Omental fat pad (tissue), 4 donors: ENCODE measurements at places on chromosomes 3 and 15. TPM values are rescaled to one million over a fixed set of nuclear protein-coding genes. Genes with fewer than 3 reads are reported as not detected.

GRCh38 chr3:186790261-186790981 is 7.0 kb downstream of the EIF4A2 start:
- no peak for DNase-seq

DNA sequence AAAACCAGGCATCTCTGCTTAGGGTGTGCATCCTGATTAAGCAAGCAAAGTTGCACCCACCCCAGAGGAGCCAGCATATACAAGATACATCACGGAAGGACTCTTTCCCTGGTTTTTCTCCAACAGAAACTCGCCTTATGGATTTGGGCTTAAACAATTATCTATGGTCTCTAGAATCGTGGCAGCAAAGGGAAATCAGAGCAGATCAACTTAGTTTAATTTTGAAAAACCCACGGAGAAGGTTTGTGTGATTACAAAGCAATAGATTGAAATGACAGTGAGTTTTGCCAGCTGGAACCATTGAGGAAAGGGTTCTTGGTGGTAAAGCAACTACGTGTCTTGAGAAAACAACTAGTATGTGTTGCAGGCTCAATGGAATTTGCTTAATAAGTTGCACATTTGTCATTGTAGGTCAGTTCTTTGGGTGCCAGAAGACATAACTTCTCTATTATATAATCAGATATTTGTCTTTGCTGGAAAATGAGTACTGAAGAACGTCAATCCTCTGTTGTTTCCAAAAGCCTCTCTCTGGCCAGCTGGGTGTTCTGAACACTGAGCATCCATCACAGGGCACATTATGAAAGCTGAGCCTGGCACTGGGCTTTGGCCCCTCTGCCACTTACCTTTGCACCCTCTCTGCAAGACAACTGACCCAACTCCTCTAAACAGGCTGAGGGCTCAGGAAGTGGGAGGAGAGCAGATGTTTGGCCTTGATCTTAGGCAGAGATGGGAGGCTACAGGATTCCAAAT is 75.7 kb upstream of the FBN1 start:
- no peak for DNase-seq

DNA sequence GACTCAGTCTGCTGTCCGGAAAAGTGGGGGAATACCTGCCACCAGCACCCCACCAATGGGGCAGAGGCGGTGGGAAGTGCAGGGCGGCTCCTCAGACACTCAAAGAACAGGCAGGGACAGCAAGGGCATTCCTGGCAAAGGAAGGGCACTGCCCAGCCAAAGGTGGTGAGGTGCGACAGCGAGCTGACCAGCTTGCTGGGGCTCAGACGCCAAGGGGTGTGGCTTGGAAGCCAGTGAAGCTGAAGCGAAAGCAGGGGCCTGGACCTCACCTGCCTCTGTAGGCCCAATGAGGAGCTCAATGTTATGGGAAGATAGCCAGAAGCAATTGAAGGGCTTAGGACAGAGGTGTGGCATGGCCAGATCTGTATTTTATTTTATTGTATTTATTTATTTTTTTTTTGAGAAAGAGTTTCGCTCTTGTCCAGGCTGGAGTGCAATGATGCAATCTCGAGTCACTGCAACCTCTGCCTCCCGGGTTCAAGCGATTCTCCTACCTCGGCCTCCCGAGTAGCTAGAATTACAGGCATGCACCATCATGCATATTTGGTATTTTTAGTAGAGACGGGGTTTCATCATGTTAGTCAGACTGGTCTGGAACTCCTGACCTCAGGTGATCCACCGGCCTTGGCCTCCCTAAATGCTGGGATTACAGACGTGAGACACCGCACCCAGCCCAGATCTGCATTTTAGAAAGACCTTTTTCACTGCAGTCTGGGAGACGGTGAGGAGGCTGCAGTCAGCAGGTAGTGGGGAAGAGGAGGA is 4.4 kb upstream of the LMAN1L start:
- no peak for DNase-seq

GRCh38 chr15:79522656-79523055 is 90.5 kb downstream of the MINAR1 start:
- no peak for DNase-seq

DNA sequence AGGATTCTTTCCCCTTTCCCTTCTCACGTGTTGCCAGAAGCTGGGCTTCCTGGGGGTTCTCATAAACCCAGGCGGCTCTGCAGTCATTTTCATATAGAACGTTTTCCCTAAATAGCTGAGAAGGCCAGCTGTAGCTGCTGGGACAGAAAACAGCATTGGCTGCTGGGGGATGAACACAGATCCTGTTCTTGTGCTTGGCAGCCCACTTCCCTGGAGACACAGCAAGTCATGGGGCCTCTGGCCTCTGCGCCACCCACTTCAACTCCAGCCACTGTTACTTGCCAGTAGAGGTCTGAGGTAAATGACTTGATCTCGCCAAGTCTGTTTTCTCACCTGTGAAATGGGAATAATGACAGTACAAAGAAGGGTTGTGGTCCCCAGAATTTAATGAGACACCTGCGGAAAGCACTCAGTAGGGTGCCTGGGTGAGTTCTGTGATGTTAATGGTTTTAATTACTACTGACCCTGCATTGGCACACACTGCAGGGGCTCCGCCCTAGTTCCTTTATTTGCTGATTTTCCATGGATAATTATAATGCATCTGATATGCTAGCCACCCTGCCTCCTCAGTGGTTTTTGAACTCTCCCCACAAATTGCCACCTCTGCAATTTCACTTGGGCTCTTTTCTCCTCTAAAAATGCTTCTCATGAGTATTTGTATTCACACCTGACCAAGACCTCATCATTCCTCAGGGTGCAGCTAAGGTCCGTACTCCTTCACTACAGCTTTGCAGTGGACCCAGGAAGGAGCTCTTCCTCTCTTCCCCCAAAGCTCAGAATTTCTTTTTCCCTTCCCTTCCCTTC is 274.7 kb downstream of the RPLP1 start:
- DNase-seq: no peak

DNA sequence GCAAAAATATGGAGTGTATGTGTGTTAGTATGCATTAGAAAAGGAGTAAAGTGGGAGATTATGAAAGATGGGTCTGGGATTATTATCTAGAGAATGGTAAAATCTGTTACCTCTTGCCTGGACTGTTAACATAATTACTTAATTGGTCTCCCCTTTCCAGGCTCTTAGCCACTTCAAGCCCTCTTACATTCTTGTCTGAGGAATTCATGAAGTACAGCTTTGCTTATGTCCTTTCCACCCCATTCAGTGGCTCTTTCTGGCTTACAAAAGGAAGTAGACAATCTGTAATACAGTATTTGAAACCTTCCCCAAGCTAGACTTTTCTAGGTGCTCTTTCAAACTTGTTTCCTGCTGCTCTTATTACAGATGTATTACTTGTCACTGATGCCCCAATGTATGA is 129.8 kb downstream of the MBNL1 start:
- DNase-seq: no peak

- DNase-seq: no peak
Observed at GRCh38 chr3:61354604-61355003, 103.4 kb upstream of the FHIT start.

GRCh38 chr15:66496951-66497501 is 536 bp downstream of the SNAPC5 start:
- no peak for DNase-seq

DNA sequence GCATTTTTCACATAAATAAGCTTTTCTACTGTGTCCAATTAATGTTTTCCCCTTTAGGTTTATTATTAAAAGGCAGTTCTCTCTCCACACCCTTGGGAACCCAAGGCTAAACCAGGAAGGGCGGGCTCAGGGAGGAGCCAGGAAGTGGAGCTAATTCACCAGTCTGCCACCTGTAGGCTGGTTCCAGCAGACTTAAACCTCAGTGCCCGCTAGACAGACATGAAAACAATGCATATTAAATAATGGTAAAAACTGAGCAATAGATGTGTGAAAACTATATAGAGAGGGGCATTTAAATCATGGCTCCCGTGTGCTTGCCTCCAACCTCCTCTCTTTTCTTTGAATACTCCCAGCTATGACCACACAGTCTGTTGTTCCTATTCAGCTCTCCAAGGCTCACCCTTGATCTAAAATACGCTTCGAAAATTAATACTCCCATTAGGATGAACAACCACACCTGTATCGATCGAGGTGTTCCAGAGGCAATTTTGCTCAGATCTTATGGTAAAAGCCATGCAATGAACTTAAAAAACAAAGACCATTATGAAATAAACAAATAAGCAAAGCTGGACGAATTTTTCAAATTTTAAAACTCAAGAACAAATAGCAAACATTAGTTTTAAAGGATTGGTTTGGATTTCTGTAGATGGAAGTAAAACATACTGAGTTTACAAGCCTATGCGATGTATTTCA is 253.3 kb downstream of the TJP1 start:
- DNase-seq: no peak

- DNase-seq: no peak
Observed at GRCh38 chr3:195154111-195154791, 116.7 kb downstream of the XXYLT1 start.

DNA sequence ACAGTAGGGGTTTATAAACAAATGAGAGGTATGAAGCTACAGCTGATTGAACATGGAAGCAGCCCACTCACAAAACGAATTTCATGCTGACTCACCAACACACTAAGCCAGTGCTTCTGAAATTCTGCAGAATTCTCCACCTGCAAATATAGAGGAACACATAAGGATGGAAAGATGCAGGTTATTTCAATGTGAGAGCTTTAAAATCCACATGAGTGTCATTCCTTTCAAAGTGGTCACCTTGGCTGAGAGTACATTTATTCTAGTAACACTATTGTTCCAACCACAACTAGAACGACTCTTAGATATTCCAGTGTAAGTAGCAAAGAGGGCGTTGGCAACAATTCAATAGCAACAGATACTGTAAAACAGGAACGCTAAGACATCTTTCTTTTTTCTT is 189.9 kb upstream of the TSC22D2 start:
- DNase-seq: no peak

GRCh38 chr3:96813820-96814650 is at the start of gene EPHA6:
Gene EPHA6 (plus strand): TSS chr3:96814594.
- no peak for DNase-seq

GRCh38 chr3:99108508-99108907 is 207.0 kb upstream of the DCBLD2 start:
- no peak for DNase-seq

DNA sequence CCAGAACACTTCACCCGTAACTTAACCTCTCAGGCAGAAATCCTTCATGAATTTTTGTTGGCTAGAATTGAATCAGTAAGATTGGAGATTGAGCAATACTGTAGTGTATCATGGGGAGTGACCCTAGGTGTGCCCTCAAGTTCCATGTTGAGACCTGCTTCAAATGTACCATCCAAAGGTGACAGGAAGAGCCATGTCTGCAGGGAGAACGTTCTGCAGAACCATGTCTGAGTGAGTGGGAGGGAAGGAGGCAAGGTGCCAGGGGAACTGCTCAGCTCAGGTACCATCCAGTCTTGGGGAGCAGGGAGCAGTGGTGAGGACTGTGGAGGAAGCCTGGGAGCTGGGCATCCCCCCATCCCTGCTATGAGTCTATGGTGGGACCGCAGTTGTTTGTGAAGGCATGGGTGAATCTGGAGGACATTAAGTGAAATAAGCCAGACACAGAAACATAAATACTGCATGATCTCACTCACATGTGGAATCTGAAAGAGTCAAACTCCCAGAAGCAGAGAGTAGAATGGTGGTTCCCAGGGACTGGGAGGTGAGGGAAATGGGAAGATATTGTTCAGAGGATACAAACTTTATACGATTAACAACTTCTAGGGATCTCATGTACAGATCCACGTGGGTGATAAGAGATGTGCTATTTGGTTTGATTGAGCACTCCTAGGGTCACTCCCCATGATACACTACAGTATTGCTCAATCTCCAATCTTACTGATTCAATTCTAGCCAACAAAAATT is 23.3 kb downstream of the CFAP161 start:
- no peak for DNase-seq

DNA sequence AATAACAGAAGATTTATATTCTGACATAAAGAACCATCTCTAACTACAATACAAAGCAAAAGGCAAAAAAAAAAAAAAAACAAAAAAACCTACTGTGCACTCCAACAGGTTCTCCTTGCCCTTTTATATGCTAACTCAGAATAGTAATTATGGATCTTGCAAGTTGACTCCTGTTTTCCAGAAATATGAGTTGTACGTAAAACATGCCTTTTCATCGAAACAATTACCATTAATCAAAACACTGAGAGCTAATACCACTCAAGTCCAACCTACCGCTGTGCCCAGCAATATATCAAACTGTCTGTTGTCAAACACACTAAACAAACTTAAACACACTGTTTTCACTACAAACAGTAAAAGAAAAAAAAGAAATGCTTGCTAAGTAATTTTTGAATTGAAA is 389.8 kb downstream of the TBC1D5 start:
- DNase-seq: no peak

DNA sequence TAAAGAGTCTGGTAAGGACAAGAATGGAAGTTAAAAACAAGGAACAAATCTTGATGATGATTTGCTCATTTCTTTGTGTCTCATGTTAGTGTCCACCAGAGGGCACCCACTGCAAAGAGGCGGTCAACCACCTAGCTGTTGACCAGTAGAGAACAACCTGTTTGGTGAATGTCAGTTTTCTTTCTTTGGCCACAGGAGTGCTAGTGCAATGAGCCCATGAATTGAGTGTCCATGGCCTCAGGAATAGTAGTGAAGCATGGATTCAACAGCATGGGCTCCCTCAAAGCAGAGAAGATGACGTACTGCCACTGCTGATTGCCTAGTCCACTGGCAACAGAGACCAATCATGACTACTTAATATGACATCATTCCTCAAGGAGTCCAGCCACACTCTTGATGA is 10.7 kb upstream of the CNTN6 start:
- DNase-seq: no peak

DNA sequence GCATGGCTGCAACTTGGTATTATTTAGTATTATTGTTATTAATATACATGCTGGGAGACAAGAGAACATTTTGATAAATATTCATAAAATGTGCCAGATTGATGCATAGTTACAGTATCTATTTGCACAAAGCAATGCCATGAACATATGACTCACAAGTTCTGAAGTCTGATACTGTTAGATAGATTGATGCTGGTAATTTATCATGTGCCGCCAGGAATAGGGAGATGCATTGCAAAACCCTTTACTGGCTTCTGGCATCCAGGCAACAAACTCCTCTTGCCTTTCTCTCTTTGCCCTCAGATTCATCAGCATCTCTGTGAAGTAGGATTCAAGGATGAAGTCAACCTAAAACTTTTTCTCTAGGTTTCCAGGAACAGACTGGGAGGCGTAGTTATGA is 41.0 kb upstream of the SLC25A26 start:
- no peak for DNase-seq

DNA sequence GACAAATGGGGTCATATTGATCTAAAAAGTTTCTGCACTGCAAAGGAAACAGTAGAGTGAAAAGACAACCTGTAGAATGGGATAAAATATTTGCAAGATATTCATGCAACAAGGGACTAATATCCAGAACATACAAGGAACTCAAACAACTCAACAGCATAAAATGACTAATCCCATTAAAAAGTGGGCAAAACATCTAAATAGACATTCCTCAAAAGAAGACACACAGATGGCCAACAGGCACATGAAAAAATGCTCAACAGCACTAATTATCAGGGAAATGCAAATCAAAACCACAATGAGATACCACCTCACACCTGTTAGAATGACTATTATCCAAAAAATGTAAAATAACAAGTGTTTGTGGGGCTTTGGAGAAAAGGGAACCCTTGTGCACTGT is 8.8 kb downstream of the SLC12A8 start:
- DNase-seq: no peak

The VEPH1 gene
- total RNA-seq: 3.2 TPM

The DAZL gene
- not detected for total RNA-seq

The ROBO2 gene
- 0.12 TPM for total RNA-seq

The ADIPOQ gene
- 1,417 TPM for total RNA-seq

The GRAMD1C gene
- 7.3 TPM for total RNA-seq

The PATL2 gene
- total RNA-seq: 2.6 TPM
